ENCODE measurements at places on chromosomes 1 and 21.

DNA sequence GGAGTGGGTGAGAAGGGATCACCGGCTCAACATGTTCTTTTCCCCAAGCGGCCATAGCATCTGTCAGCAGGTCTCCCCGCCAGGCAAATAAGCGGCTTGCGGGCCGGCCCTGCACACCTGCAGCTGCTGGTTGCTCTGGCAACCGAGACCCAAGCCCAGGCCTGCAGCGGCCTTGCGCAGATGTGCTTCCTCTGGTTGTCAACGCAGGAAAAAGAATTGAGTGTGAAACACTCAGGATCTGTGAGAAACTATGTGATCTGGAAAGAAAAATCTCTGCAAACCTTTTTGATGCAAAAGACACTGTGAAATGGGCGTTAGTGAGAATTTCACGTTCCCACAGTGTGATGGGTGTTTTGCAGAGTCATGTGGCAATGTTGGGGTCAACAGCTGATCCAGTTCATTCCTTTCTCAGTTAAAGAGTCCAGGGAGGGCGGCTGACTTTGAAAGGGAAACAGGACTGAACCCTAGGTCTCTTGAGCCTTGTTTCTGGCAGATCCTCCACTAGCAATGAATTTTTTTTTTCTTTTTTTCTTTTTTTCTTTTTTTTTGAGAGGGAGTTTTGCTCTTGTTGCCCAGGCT, 28.4 kb downstream of the TOMM20 start:
- DNase-seq = no peak

- no peak for DNase-seq
Measured at GRCh38 chr1:119467857-119468668, 38.9 kb upstream of the HSD3B1 start.

DNA sequence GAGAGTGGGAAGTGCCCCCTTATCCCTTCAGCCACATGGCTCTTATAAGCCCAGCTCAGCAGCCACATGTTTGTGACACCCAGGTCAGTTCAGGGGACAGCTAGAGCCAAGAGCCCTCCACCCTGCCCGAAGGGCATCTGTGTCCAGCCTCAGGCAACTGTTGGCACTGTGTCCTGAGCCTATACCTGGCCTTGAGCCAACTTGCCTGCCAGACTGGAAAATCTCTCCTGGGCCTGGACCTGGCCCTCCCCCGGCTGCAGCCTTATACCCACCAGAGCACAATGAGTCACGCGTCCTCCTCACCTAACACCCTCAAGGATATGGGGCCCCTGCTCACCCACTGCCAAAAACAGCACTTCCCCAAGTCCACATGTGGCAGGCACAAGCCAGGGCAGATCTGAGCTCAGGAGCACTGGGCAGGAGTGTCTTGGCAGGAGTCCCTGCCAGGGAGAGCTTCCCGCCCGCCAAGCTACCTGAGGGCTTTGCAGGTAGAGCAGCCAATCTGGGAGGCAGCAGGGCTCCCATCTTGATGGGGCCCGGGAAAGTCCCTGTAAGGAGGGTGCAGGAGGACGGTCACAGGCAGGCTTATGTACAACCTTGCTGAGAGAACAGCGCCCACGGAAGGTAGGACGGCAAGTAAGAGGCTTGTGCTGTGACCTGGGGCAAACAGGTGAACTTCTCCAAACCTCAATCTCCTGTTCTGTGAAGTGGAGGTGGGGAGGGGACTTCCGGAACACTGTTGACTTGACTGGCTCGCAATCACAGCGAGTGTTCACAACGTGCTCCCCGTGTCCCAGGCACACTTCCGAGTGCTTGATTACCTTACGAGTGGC, 19.8 kb upstream of the HSPG2 start:
- no peak for DNase-seq

DNA sequence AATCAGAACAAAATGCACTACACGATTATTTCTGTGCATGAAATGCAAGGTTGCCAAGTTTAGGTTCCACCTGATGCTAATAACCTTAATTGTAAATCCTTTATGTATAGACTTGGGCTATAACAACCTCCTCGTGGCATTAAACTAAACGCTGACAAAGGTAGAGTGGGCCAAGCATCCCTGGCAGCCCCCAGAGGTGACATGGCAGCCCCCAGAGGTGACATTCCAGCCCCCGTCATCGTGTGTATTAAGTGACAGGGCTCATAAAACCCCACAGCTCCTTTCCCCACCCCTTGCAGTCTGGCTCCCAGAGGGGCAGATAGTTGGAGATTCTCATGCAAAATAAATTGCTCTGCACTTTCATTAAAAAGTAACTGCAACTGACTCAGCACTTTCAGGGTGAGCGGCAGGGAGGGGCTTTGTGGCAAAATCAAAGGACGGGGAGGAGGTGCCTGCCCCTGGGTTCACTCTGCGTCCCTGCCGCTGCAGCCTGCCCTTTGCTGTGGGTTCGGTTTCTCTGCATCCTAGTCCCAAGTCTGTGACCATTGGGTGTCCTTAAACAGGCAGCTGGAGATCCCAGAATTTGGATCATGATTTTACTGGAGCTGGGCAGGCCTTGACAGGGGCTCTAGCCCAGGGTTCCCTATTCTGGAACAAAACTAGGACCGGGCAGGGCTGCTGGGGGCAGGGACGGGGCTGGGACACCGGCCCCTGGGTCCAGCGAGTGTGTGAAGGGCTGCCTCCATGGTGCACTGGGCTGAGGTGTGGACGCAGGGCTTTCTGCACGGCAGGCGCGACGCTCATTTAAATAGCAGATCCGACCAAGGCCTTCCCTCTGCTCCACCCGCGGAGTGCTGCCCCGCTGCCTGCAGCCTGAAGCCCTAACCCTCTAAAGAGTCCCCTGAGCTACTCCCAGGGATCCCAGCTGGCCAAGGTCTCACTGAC, 234.9 kb upstream of the VAMP3 start:
- DNase-seq = no peak

DNA sequence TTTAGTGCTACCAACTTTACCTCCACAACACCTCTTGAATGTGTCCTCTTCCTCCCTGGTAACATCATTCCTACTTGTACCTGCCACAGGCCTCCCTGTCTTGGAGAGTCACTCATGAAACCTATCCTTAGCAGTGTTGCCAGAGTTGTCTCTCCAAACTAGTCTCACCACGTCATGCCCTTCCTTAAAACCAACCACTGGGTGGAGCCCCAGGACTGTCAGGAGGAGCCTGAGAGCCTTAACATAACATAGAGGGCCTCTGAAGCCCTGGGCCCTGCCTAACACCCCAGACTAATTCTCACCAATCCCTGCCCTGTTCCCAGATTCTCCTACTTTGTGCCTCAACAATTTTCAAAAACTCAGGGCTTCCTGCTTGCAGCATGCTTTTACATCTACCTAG, 65.3 kb downstream of the ZNF697 start:
- DNase-seq = peak; percentile 81

DNA sequence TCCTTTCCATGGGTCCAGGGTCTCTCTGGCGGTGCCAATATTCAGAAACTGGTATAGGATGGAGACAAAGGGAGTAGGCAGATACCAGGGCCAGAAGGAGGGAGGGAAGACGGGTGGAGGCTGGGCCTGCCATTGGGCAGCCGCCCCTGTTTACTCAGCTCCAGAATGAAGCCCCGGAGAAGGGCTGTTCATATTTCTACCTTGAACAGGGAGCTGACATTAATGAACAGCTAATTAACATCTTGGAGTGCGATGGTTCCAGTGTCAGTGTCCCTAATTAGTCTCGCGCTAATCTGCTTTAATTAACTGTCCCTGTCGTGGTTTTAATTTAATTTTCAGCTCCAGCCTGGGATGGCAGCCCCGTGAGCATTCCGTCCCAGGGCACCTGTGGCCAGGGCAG, 113.8 kb downstream of the EPHB2 start:
- DNase-seq = no peak

- DNase-seq = no peak
Measured at GRCh38 chr1:162042361-162042760, 18.7 kb upstream of the OLFML2B start.

- DNase-seq = peak; percentile 64
Measured at GRCh38 chr1:154221278-154222001, 685 bp downstream of the UBAP2L start.

DNA sequence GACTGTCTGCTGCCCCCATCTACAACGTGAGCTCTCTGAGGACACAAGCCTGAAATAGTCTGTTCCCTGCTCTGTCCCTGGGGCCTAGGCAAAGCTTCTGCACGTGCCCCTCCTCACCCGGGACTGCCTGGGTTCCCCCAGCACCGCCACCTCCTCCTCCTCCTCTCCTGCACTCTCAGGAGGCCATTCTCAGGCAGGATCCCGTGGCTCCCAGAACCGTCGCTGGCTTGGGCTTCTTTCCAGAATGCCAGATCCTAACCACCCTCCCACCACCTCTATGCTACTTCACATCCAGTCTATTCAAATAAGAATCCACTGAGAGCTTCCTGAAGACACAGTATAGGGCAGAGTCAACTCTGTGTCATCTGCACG, 11.2 kb downstream of the NPHP4 start:
- DNase-seq = no peak

GRCh38 chr1:211478376-211478775, 13.6 kb downstream of the RD3 start:
- no peak for DNase-seq

- DNase-seq = no peak
Measured at GRCh38 chr1:218407630-218408029, 62.5 kb downstream of the TGFB2 start.

DNA sequence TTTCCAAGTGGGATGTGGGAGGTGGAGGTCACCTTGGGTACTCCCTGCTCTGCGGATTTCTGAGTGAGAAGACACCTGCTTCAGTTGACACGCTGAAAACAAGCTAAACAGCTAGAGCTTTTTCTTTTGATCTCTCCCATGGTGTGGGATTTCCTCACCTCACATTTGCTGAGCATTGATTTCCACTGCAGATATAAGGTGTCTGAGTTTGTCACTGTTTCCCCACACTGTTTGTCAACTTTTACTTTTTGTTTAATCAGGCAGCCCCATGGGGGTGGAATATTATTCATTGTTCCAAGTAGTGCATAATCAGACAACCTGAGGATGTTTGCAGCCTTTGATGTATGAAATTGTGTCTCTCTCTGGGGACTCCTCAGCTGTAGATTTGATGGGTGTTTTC, 49.5 kb downstream of the FASLG start:
- no peak for DNase-seq

DNA sequence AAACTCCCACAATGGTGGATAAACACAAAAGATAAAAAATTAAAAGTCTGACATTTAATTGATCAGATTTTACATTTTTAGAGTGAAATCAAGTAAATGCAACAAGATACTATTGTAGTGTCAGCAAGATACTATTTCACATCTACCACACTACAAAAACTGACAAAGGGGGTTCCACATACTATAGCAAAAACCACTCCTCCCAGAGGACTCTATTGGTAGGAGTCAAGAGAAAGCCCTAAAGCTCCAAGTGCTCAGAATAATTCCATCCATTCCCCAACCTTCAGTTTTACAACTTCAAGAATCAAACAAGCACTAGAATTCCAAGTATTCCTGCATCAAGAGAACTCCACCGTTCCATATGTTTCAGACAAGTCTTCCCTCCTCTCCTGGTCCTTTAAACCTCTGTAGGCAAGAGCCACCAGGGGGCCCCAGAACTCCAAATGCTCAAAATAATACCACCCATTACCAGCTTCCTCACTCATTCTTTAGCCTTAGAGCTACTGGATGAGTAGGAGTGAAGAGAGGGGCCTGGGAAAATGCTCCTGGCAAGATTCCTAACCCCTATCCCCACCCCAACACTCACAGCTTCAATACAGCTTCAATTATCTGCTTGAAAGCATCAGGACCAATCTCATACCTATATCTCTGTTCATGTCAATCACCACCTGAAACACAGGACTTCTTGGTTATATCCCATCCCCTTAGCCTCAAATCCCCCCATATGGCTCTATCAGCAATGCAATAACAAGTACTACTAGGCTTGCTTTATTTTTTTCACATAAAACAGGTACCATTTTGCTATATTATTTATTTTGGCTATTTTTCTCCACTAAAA, 9.9 kb downstream of the TOR1AIP2 start:
- DNase-seq = peak; percentile 63

GRCh38 chr1:185920602-185921001, 186.4 kb downstream of the HMCN1 start:
- no peak for DNase-seq

GRCh38 chr1:67522001-67522441, 91.8 kb upstream of the SERBP1 start:
- no peak for DNase-seq

DNA sequence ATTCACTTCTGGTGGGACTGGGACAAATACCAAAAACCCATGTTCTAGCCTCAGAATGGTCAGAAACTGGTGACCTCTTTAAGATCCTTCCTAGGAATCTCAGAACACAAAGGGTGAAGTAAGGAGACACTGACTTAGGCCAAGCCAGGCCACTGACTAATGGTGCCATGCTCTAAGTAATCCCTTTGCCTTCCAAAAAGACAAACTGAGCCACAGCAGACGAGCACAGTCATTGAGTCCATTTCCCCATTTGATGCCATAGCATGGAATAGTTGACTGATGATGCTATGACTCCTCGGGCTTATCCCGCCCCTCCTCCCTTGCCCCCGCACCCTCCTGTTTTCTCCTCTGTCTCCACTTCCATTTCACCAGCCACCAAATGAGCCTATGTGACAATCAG, 145.8 kb upstream of the ZNF648 start:
- peak; percentile 21 for DNase-seq

GRCh38 chr1:20693623-20694022, 24.2 kb downstream of the KIF17 start:
- DNase-seq = no peak

DNA sequence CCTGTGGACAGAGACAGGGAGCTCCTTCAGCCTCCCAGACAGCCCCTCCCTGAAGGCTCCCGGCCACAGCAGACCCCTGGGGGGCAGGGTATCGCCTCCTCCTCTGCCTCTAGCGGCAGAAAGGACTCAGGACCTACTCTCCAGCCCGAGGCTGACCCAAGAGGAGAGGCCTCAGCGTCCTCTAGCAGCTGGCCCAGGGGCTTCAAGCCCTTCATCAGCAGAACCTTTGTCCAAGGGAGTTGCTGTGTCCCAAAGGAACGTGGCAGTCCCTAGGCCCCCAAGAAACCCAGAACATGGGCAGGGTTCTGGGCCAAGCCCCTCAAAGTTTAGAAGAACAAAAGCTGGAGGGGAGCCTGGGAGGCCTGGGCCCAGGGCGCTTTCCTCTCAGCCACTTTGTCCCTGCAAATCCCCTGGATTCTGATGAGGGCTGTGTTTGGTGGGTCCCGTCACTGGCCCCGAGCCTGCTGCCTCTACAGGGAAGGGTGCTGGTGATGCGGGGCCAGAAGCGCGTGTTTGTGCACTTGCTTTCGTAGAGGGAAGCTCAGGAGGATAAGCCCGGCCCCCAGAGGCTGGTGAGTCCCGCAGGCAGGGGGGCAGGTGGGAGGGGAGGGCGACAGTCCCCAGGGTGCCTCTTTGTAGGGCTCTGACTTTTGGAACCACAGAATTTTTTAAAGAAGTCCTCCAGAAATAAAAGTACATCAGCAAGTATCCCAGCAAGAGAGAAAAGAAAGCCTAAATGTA, 13.3 kb downstream of the ITGB2 start:
- DNase-seq = peak; percentile 53

- DNase-seq = no peak
Measured at GRCh38 chr1:99869304-99869703, 19.1 kb downstream of the AGL start.

- no peak for DNase-seq
Measured at GRCh38 chr1:28792644-28793121, 19.3 kb upstream of the OPRD1 start.

Measured in suppressor macrophage (primary cell).